ENCODE measurements at places on chromosomes 13 and 19.

- DNase-seq = no peak
Observed at GRCh38 chr19:50628551-50628950, 11.1 kb downstream of the SYT3 start.

DNA sequence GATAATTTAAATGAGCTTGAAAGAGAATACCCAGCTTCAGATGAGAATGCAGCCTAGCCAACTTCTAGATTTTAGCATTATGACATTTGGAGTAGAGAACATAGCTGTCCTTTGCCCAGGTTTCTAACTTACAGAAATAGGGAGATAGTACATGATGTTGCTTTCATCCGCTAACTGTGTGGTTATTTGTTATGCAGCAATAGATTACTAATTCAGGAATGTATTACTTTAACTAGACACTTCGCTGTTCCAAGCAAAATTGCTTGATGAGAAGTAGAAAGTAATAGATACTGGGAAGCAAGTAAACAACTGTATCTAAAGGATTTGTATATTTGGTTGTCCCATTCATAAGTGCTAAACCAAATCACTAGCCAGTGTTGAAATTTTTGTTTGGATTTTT, 790.9 kb upstream of the PRR20A start:
- no peak for DNase-seq

DNA sequence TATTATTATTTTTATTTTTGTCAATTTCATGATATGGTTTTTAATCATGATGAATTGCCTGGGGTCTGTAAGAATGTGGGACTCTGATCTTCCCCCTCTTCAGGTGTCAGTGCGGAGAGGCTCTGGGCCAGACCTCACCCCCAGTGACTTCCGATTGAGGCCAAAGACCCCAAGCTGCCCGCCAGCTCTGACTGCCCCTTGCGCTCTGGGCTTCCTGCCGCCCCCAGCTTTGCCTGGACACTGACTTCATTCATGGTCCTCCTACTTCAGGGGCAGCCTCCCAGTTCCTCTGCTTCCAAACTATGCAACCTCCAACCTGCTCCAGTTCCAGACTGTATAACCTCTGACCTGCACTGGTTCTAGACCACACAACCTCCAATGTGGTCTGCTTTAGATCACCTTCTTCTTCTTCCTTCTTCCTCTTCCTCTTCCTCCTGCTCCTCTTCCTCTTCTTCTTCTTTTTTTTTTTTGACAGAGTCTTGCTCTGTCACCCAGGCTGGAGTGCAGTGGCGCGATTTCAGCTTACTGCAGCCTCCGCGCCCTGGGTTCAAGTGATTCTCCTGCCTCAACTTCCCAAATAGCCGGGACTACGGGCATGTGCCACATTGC, 6.7 kb upstream of the PPP5C start:
- DNase-seq = no peak

DNA sequence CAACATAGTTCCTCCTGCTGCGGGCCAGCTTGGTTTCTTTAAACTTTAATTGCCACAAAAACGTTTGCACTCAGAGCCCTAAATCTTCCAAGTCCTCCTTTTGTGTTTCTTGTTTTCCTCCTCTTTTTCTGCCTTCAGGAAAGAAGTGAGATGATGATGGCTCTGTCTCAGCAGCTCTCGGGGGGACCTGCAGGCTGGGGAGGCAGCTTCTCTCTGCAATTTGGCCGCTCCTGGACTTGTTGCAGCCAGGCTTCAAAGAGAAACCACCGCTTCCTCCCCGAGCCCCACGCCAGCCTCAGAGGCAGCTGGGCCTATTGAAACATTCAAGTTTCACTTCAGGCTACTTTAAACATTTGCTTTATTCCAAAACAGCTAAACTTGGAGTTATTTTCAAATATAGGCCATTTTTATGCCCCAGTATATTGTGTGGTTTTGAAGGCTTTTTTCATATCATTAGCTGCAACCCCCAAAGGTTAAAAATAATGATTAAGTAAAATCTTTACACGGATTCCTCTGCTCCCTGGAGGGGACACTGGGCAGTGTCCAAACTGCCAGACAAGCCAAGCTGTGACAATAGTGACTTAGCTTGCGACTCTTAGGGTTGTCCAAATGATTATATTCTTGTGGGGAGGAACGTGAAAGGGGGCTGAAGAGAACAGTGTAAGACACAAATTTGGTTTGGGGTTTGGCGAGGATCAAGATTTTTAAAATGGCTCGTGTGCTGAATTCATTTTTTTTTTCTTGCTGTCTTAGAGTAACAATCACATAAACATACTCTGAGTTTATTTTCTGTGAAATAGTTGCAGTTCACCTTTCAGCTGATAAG, 330.8 kb downstream of the DLEU7 start:
- DNase-seq = peak; percentile 48

DNA sequence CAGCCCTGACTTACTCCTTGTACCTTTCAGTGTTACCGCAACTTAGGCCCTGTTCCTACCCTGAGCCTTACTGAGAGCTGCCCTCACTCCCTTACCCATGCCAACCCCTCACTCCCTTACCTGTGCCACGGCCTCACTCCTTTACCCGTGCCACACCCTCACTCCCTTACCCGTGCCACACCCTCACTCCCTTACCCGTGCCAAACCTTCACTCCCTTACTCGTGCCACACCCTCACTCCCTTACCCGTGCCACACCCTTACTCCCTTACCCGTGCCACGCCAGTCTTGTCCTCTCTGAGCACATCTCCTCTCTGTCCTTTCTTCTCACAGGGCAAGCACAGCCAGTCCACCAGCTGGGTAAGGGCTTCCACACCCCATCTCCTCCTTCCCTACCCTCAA, 20.3 kb downstream of the AXL start:
- DNase-seq = no peak
